ENCODE measurements at places on chromosomes 3 and 15.

DNA sequence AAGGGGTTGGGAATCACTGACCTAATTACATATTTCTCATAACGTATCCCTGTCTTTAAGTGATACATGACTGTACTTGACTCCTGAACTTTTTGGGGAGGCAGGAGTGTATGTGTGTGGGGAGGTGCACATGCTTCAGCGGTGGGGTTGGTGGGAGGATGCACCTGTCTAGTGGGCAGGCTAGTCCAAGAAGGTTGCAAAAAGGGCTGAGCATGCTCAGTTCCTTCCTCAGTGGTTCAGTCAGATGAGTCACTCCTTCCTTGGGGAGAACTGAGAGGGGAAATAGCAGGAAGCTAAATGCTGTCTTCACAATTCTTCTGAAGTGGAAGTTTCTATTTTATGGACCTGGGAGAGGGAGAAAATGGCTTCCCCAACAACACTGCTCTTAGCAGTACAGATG is 24.6 kb upstream of the AP4E1 start:
- DNase-seq, result no peak

GRCh38 chr15:70314688-70315087 is 217.0 kb upstream of the TLE3 start:
- DNase-seq, result no peak

GRCh38 chr3:49092938-49093852 is 676 bp downstream of the QRICH1 start:
- DNase-seq, result peak; percentile 84

GRCh38 chr3:172307141-172307560 is 141.1 kb downstream of the GHSR start:
- DNase-seq, result no peak

GRCh38 chr3:127450331-127450730 is 140.2 kb downstream of the TPRA1 start:
- DNase-seq, result no peak

- DNase-seq, result no peak
Measured at GRCh38 chr3:123652342-123652984, 67.6 kb upstream of the HACD2 start.

DNA sequence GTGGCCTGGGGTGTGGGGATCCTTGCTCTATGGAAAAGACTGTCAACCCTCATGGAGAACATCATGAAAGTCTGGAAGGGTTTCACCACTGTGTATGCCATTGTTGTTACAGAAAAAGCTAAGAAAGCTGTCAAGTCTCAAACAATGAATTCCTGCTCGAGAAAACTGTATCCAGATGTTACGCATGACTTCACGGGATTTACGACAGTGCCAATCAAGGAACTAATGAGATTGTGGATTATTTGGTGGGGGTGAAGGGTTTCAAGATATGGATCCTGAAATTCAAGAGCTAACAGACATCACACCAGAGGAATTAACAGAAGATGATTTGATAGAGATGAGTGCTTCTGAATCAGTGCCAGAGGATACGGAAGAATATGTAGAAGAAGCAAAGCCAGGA is 7.8 kb downstream of the PPP1R2 start:
- DNase-seq, result no peak

- no peak for DNase-seq
Measured at GRCh38 chr3:3509665-3510064, 289.6 kb upstream of the LRRN1 start.

DNA sequence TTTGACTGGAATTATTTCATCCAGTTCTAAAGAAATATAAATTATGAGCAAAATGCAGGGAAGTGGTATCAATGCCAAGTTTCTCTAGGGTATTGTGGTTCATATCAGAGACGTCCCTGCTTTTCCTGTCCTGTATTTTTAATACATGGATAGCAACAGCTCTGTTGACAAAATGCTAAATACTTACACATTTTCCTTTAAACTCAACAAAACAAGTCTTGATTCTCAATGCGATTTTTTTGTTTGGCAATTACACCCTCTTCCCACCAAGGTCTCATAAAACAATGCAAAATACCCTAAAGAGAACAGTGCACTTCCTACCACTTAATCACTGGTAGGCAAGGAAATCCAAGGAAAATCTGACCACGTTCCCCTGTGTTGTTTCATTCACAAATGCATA is 120.0 kb downstream of the DUT start:
- DNase-seq, result no peak

DNA sequence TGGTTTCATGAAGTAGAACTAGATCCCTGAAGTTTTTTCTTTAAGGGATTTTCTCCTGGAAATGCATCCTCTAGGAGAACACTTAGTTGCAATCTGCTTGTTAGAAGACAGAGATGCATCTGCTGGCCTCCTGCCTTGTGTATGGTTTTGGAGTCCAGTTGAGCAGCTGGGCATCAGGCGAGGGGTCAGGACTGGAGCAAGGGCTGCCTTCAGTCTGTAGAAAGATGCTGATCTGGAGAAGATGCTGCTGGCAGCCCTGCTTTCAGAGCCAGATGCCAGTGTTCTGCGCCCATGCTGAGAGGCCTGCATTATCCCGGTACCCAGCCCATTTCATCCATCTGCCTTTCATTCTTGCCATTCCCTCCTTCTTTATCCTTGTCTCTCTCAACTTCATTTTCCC is 77.4 kb downstream of the CHCHD6 start:
- DNase-seq, result no peak

GRCh38 chr3:9196020-9196419 is 53.4 kb downstream of the SRGAP3 start:
- DNase-seq, result no peak

GRCh38 chr3:120763601-120764000 is 21.1 kb downstream of the GTF2E1 start:
- no peak for DNase-seq

- DNase-seq, result no peak
Measured at GRCh38 chr15:51856714-51857380, 27.4 kb downstream of the TMOD3 start.

DNA sequence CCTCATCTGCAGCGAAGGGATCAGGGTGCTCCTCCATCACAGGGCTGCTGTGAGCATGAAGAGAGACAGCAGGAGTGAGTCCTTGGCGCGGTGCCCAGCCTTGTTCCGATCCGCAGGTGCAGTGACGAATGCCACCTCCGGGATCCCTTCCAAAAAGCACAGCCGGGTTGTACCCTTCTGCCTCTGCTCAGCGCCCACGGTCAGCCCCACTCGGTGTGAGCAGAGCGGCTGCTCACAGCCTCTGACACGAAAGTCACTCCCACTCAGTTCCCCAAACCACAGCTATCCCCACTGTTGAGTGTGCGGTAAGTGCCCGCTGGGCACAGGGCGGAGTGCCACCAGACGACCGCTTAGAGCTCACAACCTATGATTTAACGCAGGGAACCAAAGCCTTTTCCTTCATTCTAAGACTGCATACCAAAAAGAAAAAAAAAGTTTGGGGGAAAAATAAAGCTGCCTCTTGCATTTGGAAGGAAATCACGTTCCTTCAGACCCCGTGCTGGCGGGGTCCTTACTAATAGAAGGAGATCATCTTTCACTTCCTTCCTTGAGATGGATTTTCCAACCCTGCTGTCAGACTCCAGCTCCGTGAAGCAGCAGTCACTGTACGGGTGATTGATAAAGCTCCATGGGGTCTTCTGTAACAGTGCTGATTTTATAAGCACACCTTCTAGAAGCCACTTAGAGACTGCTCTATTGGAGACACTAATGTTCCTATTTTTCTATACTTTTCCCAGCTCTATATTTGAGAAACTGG is 34.7 kb upstream of the TUBGCP5 start:
- DNase-seq, result no peak

- DNase-seq, result no peak
Measured at GRCh38 chr3:150631515-150632221, 28.5 kb downstream of the SELENOT start.

- no peak for DNase-seq
Measured at GRCh38 chr3:1183320-1184048, 90.7 kb downstream of the CNTN6 start.

DNA sequence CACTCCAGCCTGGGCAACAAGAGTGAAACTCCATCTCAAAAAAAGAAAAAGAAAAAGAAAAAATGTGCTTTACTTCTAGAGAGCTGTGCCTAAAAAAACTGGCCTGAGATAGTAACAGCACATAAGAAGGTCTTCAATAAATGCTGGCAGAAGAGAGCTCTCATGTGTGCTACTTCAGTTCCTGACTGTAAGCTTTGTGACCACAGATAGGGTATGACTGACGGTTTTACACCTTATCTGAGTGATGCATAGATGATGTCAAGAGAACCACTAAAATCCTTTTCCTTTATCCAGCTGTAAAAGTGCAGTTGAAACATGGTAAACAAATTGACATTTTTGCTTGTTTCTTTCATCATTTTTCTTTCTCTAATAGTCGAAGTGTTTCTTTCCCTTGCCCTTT is 127.9 kb downstream of the C3orf70 start:
- DNase-seq, result no peak

DNA sequence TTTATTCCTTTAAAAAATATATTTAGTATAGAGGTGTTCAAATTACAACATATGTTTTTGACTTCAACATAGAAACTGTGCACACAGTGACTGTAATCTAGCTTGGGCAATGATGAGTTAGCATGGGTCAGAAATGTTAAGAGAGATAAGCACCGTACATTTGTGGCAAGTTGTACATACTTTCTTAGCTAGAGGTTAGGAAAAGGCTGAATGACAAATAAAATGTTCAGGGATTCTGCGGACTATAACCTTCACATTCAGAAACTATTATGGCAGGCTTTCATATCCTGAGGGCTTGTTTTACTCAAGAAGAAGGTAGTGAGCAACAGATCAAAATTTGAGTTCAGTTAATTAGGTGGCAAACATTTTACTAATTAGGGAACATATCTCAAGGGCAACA is 379.7 kb upstream of the EPHA6 start:
- DNase-seq, result no peak

DNA sequence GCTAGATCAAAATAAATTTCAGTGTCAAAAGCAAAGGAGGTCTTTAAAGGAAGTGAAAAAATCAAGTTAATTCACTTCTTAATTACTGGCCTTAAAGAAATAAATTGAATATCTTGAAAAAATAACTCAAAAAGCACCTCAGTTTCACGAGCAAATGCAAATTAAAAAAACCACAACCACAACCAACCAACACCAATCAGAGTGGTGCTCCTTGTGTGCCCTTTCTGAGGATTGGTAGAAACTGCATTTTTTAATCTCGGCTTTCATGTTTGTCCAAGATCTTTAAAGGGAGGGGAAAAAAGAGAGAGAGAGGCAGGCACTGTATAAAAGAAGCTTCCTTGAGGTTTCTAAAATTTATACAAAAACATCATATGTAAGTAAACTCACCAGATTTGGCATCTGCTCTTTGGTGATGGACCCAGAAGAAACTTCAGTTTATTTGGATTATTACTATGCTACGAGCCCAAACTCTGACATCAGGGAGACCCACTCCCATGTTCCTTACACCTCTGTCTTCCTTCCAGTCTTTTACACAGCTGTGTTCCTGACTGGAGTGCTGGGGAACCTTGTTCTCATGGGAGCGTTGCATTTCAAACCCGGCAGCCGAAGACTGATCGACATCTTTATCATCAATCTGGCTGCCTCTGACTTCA is at the start of gene GPR15:
GPR15 (plus strand) TSS at position 357 of the 653 bp plus-strand sequence; CDS start at position 413, 56 bp downstream.
- DNase-seq, result no peak

DNA sequence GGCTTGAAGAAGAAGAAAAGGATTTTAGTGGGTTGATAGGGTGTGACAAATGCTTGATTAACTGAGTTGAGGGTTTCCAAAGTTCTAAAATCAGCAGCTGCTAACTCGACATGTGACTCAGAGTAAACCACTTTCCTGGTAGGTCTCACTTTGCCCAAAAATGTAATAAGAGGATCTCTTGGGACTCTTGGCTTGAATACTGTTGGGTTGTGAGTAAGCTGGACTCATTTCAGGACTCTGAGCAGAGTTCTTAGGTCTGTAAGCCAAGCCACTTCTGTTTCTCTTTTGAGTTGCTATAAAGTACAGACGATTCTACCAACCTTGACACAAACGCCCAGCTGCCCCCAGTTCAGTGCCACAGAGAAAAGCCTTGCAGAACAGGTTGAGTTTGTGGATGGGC is 241.1 kb downstream of the ZNF621 start:
- DNase-seq, result no peak

- no peak for DNase-seq
Measured at GRCh38 chr15:88074386-88074785, 182.2 kb downstream of the NTRK3 start.

- DNase-seq, result no peak
Measured at GRCh38 chr15:31563421-31563820, 236.8 kb downstream of the KLF13 start.

GRCh38 chr3:171932153-171932611 is 89.0 kb downstream of the TMEM212 start:
- DNase-seq, result no peak

- DNase-seq, result no peak
Measured at GRCh38 chr3:126849768-126850167, 133.1 kb upstream of the PLXNA1 start.

GRCh38 chr15:86483936-86484335 is 404.3 kb downstream of the AGBL1 start:
- no peak for DNase-seq

GRCh38 chr3:5212628-5213573 is 25.4 kb downstream of the EDEM1 start:
- no peak for DNase-seq

DNA sequence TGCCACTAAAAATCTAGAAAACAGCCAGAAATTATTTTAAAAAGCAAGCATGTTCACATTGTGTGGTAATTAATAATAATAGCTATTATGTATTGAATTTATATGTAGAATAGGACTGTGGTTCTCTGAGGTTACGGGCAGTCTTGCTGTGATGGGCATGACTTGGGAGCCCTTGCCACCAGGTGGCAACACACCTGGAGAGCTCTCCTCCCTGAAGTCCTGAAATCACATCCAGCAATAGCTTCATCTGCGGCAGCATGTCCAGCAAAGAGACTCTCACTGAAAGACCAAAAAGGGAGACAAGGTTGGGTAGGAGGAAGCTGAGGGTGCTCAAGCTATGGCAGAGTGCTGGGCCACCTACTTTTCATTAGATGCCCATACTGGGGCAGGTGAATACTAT is 206.8 kb upstream of the IL12A start:
- no peak for DNase-seq

GRCh38 chr3:151178208-151178845 is 24.7 kb downstream of the GPR171 start:
- no peak for DNase-seq

GRCh38 chr3:195226900-195227447 is 44.0 kb downstream of the XXYLT1 start:
- no peak for DNase-seq

DNA sequence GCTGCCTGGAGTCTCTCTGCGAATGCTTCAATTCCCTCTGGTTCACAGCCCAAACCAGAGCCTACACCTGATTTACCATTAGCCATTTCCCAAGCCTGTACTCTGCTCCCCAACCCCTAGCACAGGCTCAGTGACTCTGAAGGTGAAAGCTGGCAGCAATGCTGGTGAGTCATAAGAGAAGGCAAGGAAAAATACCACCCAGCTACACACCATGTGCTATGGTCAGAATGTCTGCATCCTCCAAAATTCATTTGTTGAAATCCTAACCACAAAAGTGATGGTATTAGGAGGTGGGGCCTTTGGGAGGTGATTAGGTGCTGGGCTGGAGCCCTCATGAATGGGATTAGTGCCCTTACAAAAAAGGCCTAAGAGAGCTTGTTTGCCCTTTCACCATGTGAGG is 117.1 kb upstream of the TJP1 start:
- DNase-seq, result no peak
